ENCODE measurements at places on chromosomes 2 and 18. TPM values are rescaled to one million over a fixed set of nuclear protein-coding genes. Genes with fewer than 3 reads are reported as not detected.

- H3K4me3 ChIP-seq = no peak overlapping the region
- DNase-seq = no peak
Observed at GRCh38 chr2:104826016-104826415, 27.9 kb upstream of the POU3F3 start.

GRCh38 chr18:40907842-40908241 is 1047.2 kb upstream of the PIK3C3 start:
- DNase-seq = no peak
- H3K27ac ChIP-seq = no peak overlapping the region
- H3K27me3 ChIP-seq = no peaks in the 10 kb centered on the region
- no peak overlapping the region for H3K4me3 ChIP-seq

DNA sequence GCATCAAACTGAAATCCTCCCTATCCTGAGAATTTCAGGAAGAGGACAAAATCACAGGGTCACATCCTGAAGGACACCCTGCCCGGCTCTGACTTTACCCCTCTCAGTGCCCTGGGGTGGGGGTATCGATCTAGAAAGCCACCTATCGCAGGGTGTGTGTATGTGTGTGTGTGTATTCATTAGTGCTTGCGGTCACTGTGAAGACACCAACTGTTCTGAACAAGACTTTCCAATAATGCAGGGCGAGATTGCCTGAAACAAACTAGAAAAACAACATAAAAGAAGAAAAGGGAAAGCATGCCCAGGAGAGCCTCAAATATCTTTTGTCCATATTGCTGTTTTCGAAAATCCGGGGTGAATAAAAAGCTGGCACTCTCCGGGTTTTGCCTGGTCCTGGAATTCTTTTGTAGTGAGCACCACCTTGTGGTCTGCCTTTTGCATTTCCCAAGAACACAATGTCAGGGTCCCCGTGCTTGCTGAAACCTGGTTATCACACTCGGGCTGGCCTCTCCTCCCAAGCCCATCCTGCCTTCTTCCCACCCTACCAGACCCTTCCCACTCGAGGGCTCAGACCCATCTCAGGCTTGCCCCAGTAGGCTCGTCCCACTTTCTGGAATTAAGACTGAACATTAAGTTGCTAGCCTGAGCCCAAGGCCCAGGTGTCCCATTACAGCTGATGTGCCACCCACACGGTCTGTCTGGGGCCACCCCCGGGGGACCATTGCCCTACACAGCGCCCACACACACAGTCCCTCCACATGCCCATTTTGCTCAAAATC is 25.0 kb upstream of the COPS8 start:
- DNase-seq = peak; percentile 82
- peaks cover 19% of the 10 kb centered on the region for H3K4me1 ChIP-seq
- H3K36me3 ChIP-seq = no peaks in the 10 kb centered on the region
- H3K27ac ChIP-seq = no peak overlapping the region
- no peaks in the 10 kb centered on the region for H3K27me3 ChIP-seq
- no peak overlapping the region for H3K4me3 ChIP-seq

DNA sequence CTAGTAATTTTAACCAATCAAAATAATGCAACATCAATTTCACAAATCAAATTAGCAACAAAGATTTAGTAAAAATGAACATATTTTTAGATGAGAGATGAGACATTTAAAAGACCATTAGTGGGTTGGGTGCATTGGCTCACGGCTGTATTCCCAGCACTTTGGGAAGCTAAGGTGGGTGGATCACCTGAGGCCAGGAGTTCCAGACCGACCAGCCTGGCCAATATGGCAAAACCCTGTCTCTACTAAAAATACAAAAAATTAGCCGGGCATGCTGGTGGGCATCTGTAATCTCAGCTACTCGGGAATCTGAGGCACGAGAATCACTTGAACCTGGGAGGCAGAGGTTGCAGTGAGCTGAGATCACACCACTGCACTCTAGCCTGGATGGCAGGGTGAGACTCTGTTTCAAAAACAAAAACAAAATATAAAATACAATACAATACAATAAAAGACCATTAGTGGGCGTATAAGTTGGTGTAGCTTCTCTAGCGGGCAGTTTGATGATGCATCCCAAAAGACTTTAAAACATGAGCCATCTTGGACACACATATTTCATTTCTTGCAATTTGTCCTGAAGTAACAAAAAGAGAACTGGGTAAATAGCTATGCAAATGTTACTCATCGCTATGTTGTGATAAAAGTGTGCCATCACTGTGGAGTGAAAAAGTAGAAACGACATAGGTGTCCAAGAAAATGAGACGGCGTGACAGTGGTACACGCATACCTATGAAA is 101.8 kb downstream of the COL6A3 start:
- H3K4me1 ChIP-seq = no peaks in the 10 kb centered on the region
- H3K36me3 ChIP-seq = no peaks in the 10 kb centered on the region
- no peaks in the 10 kb centered on the region for H3K27me3 ChIP-seq
- DNase-seq = no peak
- H3K4me3 ChIP-seq = no peak overlapping the region
- no peak overlapping the region for H3K27ac ChIP-seq

Gene ACTG2
- total RNA-seq = 0.19 TPM

Gene SPDYA
- total RNA-seq = 0.37 TPM

GRCh38 chr18:63869374-63869773 is 18.1 kb upstream of the SERPINB2 start:
- H3K36me3 ChIP-seq = no peaks in the 10 kb centered on the region
- no peaks in the 10 kb centered on the region for H3K4me1 ChIP-seq

Gene MEIS1
- 10.7 TPM for total RNA-seq

DNA sequence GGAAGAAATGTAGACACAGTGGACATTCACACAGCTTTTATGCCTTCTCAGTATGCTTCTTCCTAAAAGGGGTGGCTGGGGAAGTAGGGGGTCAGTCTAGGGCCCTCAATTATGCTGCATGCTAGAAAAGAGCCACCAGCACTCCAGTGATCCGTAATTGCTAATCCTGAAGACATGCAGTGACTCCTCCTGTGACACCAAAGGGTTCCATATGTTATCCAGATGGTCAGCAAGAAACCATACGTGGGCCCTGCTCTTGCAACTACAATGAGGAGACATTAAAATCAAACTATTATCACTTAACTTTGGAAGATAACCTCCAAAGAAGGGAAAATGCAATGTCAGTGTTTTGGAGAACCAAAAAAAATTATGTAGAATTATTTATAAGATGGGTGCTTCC is 143.4 kb upstream of the LYPD1 start:
- no peak for DNase-seq
- no peak overlapping the region for H3K27ac ChIP-seq
- no peaks in the 10 kb centered on the region for H3K36me3 ChIP-seq
- no peaks in the 10 kb centered on the region for H3K27me3 ChIP-seq

DNA sequence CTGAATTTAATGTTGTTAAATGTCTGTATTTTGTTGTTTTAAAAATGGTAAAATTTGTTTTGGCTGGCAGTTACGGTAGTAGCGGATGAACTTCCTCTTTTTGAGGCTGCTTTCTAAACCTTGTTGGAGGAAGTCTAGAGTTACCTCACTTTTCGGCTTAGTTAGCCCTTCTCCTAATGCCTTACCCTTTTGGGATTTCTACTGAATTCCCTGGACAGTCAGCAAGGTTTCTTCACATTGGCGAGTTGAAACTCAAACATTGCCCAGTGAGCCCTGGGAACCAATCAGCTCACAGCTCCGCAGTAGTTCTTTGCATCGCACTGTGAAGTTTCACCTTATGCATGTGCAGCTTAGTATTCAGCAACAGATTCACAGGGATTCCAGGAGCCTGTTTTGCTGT is 55.2 kb downstream of the TMEM247 start:
- no peak overlapping the region for H3K4me3 ChIP-seq
- no peaks in the 10 kb centered on the region for H3K36me3 ChIP-seq
- H3K4me1 ChIP-seq = no peaks in the 10 kb centered on the region
- no peak overlapping the region for H3K27ac ChIP-seq
- DNase-seq = no peak
- H3K27me3 ChIP-seq = no peaks in the 10 kb centered on the region

- H3K27me3 ChIP-seq = peaks cover 10% of the 10 kb centered on the region
- H3K27ac ChIP-seq = no peak overlapping the region
- H3K4me1 ChIP-seq = no peaks in the 10 kb centered on the region
- no peaks in the 10 kb centered on the region for H3K36me3 ChIP-seq
Observed at GRCh38 chr2:113150258-113150601, 22.8 kb downstream of the IL1RN start.

GRCh38 chr2:33665039-33665438 is 65.9 kb upstream of the FAM98A start:
- no peaks in the 10 kb centered on the region for H3K27me3 ChIP-seq
- no peaks in the 10 kb centered on the region for H3K4me1 ChIP-seq
- peaks cover 9% of the 10 kb centered on the region for H3K36me3 ChIP-seq
- no peak for DNase-seq

- no peak overlapping the region for H3K27ac ChIP-seq
- no peaks in the 10 kb centered on the region for H3K4me1 ChIP-seq
- H3K27me3 ChIP-seq = no peaks in the 10 kb centered on the region
- H3K36me3 ChIP-seq = no peaks in the 10 kb centered on the region
- no peak overlapping the region for H3K4me3 ChIP-seq
Observed at GRCh38 chr2:188189356-188189755, 102.3 kb upstream of the GULP1 start.

GRCh38 chr2:112724591-112725525 is 4.0 kb downstream of the NT5DC4 start:
- no peaks in the 10 kb centered on the region for H3K27me3 ChIP-seq
- H3K36me3 ChIP-seq = no peaks in the 10 kb centered on the region

Gene PARD6G
- total RNA-seq = 21.8 TPM

DNA sequence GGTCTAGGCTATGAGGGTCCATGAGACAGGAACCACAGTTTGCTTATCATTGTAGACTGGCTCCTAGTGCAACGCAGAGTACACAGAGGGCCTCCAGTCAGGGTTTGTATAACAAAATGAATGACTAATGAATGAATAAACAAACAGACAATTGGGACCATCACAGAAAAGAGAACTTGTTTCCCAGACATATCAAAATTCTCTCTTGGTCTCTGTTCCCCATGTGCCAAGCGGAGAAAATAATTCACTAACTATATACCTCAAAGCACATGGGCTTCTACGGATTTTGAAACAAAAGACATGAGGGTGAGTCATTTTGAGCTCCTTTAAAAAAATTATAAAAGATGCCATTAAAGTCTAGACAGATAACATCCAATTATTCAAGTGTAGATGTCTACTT is 28.0 kb downstream of the INO80C start:
- DNase-seq = no peak
- H3K4me1 ChIP-seq = no peaks in the 10 kb centered on the region
- no peaks in the 10 kb centered on the region for H3K27me3 ChIP-seq
- no peak overlapping the region for H3K4me3 ChIP-seq
- H3K27ac ChIP-seq = no peak overlapping the region

DNA sequence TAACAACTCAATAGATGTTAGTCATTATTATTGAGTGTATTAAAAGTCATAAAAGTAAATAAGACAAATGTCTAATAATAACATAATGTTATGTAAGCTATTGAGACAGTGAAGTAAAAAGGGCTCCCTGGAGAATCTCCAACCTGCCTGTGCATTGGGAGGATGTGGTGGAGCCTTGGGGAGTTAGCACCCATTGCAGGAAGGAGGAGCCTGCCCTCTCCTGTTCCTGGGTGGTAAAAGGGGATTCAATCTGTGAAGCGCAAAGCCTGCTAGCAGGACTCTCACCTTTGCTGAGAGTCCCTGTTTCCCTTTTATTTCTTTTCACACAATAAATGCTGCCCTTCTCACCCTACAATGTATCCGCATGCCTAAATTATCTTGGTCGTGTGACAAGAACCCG is 206.1 kb downstream of the RAB3GAP1 start:
- no peaks in the 10 kb centered on the region for H3K27me3 ChIP-seq
- H3K4me3 ChIP-seq = no peak overlapping the region
- H3K4me1 ChIP-seq = no peaks in the 10 kb centered on the region
- H3K27ac ChIP-seq = no peak overlapping the region

Gene PROC
- 0.25 TPM for total RNA-seq

- no peak overlapping the region for H3K4me3 ChIP-seq
- no peaks in the 10 kb centered on the region for H3K27me3 ChIP-seq
- no peaks in the 10 kb centered on the region for H3K36me3 ChIP-seq
- no peak overlapping the region for H3K27ac ChIP-seq
Observed at GRCh38 chr18:52897611-52898484, 557.9 kb downstream of the DCC start.

- no peaks in the 10 kb centered on the region for H3K27me3 ChIP-seq
- H3K4me3 ChIP-seq = no peak overlapping the region
- peaks cover 14% of the 10 kb centered on the region for H3K4me1 ChIP-seq
- H3K27ac ChIP-seq = no peak overlapping the region
Observed at GRCh38 chr2:73930386-73930785, 3.7 kb downstream of the DGUOK start.

GRCh38 chr2:61878761-61879160 is 9.7 kb downstream of the CCT4 start:
- no peak for DNase-seq
- H3K4me1 ChIP-seq = no peaks in the 10 kb centered on the region
- H3K27me3 ChIP-seq = no peaks in the 10 kb centered on the region
- H3K4me3 ChIP-seq = no peak overlapping the region
- peaks cover 67% of the 10 kb centered on the region for H3K36me3 ChIP-seq
- no peak overlapping the region for H3K27ac ChIP-seq

GRCh38 chr2:140988597-140988996 is 1142.2 kb downstream of the LRP1B start:
- no peaks in the 10 kb centered on the region for H3K4me1 ChIP-seq
- H3K27me3 ChIP-seq = no peaks in the 10 kb centered on the region
- DNase-seq = no peak
- H3K36me3 ChIP-seq = no peaks in the 10 kb centered on the region
- H3K4me3 ChIP-seq = no peak overlapping the region

DNA sequence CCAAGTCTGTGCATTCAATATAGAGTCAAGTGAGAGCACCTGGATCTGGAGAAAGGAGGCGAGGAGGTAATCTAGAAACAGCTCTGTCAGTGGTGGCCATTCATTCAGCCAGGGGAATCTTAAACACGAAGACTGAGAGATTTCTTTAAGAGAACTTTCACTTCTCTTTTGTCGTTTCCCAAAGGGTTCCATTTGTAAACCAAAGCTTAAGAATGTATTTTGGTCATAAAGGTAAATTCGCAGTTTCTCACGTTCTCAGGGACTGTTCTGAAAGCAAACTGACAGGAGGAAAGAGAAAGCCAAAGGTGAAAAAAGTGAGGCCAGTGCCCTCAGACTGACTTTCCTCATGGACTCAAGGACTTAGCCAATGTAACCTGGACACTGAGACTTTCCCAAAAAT is 513.5 kb downstream of the CMPK2 start:
- no peaks in the 10 kb centered on the region for H3K36me3 ChIP-seq
- no peak overlapping the region for H3K4me3 ChIP-seq
- no peaks in the 10 kb centered on the region for H3K27me3 ChIP-seq
- peaks cover 3% of the 10 kb centered on the region for H3K4me1 ChIP-seq
- no peak overlapping the region for H3K27ac ChIP-seq

DNA sequence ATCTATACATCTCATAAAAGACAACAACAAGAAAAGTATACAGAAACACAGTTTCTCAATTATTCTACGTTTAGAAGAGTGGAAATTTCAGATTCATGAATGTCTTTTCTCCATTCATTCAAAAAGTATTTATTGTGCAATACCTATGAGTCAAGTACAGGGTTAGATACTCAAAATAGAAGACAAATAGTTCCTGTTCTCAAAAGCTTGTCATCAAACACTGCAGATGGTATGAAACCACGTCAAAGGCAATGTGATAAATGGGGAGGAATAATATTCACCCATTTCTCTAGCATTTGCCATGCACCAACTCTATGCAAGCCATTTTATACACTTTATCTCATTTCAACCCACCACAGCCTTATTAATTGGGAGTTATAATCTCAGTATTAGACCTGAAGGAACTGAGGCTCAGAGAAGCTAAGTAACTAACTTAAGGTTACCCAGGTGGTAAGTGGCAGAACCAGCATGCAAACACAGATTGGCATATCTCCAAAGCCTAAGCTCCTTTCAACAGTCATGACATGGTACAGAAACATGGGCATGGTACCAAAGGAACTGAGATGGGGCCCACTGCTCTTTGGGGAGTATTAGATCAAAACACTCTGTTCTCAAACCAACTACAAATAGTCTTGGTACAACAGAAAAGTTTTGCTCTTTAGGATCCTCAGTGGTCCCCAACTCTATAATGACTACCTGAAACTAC is 67.2 kb upstream of the NPAS2 start:
- DNase-seq = no peak
- H3K4me1 ChIP-seq = no peaks in the 10 kb centered on the region
- H3K27ac ChIP-seq = no peak overlapping the region
